Neural progenitor cell (in vitro differentiated cells): ENCODE measurements at places on chromosomes 12 and 14. TPM values are rescaled to one million over a fixed set of nuclear protein-coding genes. Genes with fewer than 3 reads are reported as not detected.

GRCh38 chr14:69708049-69708448 lies 58.9 kb upstream of the SRSF5 start:
- H3K4me3 ChIP-seq, result no peak overlapping the region
- H3K4me1 ChIP-seq, result peaks cover 40% of the 10 kb centered on the region
- H3K27me3 ChIP-seq, result no peaks in the 10 kb centered on the region
- H3K36me3 ChIP-seq, result no peaks in the 10 kb centered on the region

SLC22A17 gene
- total RNA-seq, result 22.2 and 80.8 TPM in 2 replicates

RTL1 gene
- 0.15 and 0.65 TPM in 2 replicates for total RNA-seq

GRCh38 chr14:51401272-51401671 lies 161.2 kb downstream of the TMX1 start:
- H3K27me3 ChIP-seq, result no peaks in the 10 kb centered on the region
- no peaks in the 10 kb centered on the region for H3K36me3 ChIP-seq
- no peak for DNase-seq
- H3K4me1 ChIP-seq, result no peaks in the 10 kb centered on the region
- no peak overlapping the region for H3K4me3 ChIP-seq

DNA sequence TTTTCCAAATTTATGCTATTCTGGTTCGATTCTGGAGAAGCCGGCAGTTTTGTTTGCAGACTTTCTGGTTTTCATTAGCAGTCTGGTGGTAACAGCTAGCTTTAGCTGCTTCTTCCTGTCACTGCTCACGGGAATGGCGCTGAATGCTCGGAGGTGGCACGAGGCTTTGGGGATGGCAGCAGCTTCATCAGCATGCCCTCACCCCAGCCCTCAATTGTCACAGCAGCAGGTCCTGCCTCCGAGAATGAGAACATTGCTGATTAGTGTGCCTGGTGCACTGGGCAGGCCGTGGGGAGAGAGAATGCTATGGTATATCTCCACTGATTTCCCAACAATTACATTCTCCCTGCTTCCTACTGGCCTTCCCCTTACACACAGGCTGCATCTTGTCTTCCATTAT lies 73.6 kb downstream of the SAMD4A start:
- no peaks in the 10 kb centered on the region for H3K27me3 ChIP-seq
- H3K4me3 ChIP-seq, result no peak overlapping the region
- no peak for DNase-seq

GRCh38 chr14:73176685-73177084 lies 40.4 kb downstream of the PSEN1 start:
- no peaks in the 10 kb centered on the region for H3K4me1 ChIP-seq
- DNase-seq, result no peak
- H3K27ac ChIP-seq, result no peak overlapping the region
- H3K36me3 ChIP-seq, result peaks cover 23% of the 10 kb centered on the region

DNA sequence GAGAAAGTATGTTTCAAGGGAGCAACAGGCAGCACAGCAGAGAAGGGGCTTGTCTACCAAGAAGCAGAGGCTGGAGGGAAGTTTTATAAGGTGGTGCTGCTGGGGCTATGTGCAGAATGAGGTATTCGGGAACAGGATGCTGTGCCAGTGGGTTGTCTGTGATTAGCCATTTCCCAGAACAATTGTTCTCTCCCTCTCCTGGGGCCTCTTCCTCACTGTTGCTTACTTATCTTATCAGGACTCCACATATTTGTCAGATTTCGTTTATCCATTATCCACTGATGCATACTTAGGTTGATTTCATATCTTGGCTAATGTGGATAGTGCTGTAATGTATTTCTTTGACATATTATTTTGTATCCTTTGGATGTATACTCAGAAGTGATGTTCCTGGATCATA lies 195.1 kb upstream of the RTL1 start:
- H3K36me3 ChIP-seq, result no peaks in the 10 kb centered on the region
- DNase-seq, result no peak
- no peak overlapping the region for H3K27ac ChIP-seq
- no peak overlapping the region for H3K4me3 ChIP-seq

HOXC11 gene
- not detected in 2 replicates for total RNA-seq

DNA sequence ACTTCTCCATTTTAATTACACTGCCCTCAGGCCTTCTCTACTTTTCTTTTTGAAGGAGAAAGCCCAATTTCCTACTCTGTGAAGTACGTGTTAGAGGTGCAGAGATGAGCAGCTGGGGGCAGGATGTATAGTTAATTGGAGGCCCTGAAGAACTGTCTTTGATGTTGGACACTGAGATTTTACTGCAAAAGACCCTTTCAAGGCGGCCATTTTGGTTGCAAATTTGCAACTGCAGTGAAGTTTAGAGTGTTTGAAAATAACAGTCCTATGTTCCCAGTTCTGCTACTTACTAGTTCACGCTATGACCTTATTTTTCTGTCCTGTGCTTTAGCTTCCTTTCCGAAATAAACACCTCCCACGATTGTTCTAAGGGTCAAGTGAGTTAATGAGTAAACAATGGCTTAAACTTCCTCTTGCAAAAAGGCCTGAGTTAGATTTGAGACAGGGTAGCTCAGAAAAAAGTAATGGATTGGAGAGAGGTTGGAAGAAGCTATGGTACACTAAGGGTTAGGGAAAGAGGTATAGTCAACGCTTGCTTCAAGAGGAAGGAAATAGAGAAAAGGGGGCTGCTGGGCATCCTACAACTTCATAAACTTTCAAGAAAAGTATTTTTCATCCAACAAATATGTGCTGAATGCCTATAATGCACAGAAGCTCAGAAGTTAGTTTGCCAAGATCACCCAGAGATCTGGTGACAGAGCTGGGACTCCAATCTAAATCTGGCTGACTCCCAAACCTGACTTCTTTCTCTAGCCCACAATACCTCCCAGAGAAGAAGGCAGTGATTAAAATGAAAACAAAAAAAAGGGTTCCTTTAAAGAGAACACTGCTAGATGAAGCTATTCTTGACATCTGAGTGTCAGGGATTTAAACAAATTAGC lies 26.4 kb upstream of the DICER1 start:
- H3K4me1 ChIP-seq, result peaks cover 8% of the 10 kb centered on the region
- no peaks in the 10 kb centered on the region for H3K36me3 ChIP-seq
- no peak overlapping the region for H3K4me3 ChIP-seq
- no peak overlapping the region for H3K27ac ChIP-seq

DNA sequence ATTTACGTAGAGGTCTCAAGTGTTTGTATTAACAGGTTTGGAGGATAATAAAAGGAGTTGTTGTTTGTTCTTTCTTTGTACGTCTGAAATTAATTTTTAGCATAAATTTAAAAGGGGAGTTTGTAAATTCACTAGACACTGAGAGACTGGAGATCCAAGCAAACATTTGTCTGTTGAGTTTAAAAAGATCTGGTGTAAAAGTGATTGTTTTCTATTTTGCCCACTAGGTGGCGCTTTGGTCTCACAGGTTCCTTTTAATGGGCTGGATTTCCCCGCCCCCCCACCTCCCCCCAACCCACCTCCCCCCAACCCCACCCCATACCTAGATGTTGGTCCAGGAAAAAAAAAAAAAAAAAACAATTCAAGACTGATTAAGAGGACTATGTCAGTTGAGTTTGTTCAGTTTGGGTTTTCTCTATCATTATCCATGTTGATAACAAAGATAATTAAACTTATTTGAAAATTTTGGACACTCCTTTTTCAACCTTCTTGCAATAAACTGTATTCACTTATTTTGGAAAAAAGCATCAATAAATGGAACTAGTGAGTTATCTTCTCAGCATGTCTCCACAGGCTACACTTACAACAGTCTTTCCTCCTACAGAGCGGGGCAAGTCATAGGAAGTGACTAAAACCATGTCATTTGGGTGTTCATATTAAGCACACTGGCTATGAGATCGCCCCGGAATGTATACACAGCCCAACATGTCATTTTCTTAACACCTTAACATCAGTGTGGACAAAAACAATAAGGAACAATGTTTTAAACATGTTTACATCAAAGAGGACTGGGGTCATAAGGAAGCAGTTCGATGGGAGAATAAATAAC lies 841.1 kb downstream of the NRXN3 start:
- no peaks in the 10 kb centered on the region for H3K36me3 ChIP-seq
- H3K4me3 ChIP-seq, result no peak overlapping the region
- H3K4me1 ChIP-seq, result peaks cover 9% of the 10 kb centered on the region
- H3K27ac ChIP-seq, result no peak overlapping the region
- H3K27me3 ChIP-seq, result no peaks in the 10 kb centered on the region

HOXC9 gene
- total RNA-seq, result not detected in 2 replicates

DNA sequence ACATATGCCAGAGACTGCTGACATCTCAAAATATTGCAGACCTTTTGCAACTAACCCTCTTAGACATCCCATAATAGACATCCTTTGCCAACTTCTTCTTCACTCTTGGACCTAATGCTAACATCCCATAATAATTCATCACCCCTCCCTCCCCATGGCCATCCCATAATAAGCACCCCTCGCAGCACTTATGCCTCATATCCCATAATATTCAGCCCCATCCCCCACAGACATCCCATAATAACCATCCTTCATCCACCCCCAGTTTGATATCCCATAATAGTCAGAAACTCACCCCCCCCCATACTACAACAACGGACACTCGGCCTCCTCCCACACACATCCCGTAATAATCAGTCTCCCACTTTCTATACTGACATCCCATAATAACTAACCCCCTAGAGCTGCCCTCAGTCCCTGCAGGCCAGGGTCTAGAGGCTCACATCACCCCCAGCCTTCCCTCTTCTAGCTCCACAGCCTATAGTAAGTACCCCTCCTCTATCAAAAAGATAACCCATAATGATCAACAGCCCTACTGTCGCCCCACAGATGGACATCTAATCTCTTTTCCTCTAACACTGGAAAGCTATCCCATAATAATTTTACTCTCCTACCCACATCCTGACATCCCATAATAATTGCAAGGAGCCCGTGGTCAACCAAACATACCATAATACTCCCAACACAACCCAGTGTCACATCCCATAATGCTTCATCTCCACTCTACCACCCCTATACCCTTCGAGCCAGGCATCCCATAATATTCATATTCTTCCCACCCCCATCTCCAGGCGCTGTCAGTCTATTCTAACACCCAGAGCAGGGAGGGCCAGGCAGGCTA lies 792 bp upstream of the CHD4 start:
- H3K36me3 ChIP-seq, result no peaks in the 10 kb centered on the region
- no peaks in the 10 kb centered on the region for H3K27me3 ChIP-seq
- peaks cover 52% of the 10 kb centered on the region for H3K4me1 ChIP-seq
- peak; percentile 48 for DNase-seq
- H3K4me3 ChIP-seq, result no peak overlapping the region

SERPINA10 gene
- not detected in 2 replicates for total RNA-seq

RPGRIP1 gene
- 0.47 and 3.4 TPM in 2 replicates for total RNA-seq

- peak overlapping the region; percentile 30 for H3K4me3 ChIP-seq
- no peaks in the 10 kb centered on the region for H3K36me3 ChIP-seq
- H3K27me3 ChIP-seq, result no peaks in the 10 kb centered on the region
- peaks cover 36% of the 10 kb centered on the region for H3K4me1 ChIP-seq
- H3K27ac ChIP-seq, result no peak overlapping the region
- peak; percentile 41 for DNase-seq
These were observed 25.7 kb downstream of the KLRK1 start for GRCh38 chr12:10363914-10364814.

P3H3 gene
- total RNA-seq, result 14.1 and 52.6 TPM in 2 replicates

HCAR2 gene
- total RNA-seq, result not detected in 2 replicates

GRCh38 chr12:91367234-91367849 lies 184.7 kb upstream of the DCN start:
- no peak overlapping the region for H3K4me3 ChIP-seq
- peaks cover 8% of the 10 kb centered on the region for H3K4me1 ChIP-seq
- no peaks in the 10 kb centered on the region for H3K27me3 ChIP-seq
- H3K27ac ChIP-seq, result no peak overlapping the region
- no peak for DNase-seq
- no peaks in the 10 kb centered on the region for H3K36me3 ChIP-seq

- no peaks in the 10 kb centered on the region for H3K27me3 ChIP-seq
- no peaks in the 10 kb centered on the region for H3K4me1 ChIP-seq
- H3K27ac ChIP-seq, result no peak overlapping the region
- peak; percentile 12 for DNase-seq
- H3K36me3 ChIP-seq, result no peaks in the 10 kb centered on the region
These were observed 14.4 kb downstream of the ART4 start for GRCh38 chr12:14828892-14829291.

GRCh38 chr12:59282999-59283398 lies 312.8 kb upstream of the SLC16A7 start:
- H3K4me3 ChIP-seq, result no peak overlapping the region
- no peak overlapping the region for H3K27ac ChIP-seq
- H3K36me3 ChIP-seq, result no peaks in the 10 kb centered on the region
- no peaks in the 10 kb centered on the region for H3K27me3 ChIP-seq
- DNase-seq, result peak; percentile 5

GRCh38 chr12:2691006-2691344 lies 103.8 kb upstream of the FKBP4 start:
- peak; percentile 74 for DNase-seq
- H3K4me3 ChIP-seq, result peak overlapping the region; percentile 67
- H3K27ac ChIP-seq, result no peak overlapping the region
- H3K36me3 ChIP-seq, result no peaks in the 10 kb centered on the region
